ENCODE measurements at places on chromosomes 5 and 9.

DNA sequence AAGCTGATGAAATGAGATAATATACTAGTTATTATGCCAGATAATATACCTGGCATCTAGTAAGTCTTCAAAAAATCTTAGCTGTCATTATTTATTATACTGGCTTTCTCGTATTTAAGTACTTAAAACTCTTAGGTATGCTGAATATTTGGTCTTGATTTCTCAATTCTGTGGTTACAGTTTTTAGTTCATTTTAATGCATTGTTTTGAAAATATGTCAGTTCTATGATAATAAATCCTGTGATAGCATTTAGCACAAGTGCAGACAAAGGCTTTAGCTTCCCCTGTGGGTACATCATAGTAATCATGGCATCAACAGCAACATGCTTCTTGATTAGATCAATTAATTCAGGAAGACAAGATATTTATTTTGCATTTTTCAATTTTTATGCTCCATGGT is 133.0 kb downstream of the SMC2 start:
- DNase-seq, result no peak

DNA sequence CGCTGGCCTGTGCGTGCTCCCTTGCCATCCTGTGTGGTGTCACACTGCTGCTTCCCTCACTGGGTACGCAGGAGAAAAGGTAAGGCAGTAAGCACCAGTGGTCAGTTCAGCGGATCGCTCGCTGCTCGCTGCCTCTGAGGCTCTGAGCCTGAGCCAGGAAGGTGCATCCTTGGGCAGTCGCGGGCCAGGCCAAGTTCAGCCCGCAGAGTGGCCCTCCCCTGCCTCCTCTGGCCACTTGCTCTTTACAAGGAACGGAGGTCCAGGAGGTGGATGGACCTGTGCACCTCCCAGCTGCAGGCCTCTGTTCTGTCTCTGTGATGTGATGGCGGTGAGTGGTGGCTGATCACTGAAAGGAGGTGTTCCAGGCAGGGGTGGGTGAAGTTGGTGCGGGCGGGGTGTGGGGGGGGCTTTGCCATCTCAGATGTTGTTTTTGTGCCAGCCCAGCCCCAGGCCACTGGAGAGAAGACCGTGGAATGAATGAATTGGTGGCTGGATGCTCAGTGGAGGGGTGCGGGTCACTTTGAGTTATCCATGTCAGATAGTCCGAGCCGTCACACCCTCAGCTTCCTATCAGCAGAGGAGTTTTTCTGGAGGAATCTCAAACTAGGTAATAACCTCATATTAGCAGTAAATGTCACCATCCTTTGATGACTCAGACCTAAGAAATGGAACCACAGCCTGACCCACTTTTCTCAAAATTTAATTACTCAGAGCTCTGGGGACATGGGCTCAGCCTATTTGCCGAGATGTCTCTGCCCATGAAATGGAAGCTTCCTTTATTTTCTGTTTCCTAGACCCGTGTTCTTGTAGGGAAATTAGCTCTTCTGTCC is 7.3 kb downstream of the COL5A1 start:
- DNase-seq, result no peak

DNA sequence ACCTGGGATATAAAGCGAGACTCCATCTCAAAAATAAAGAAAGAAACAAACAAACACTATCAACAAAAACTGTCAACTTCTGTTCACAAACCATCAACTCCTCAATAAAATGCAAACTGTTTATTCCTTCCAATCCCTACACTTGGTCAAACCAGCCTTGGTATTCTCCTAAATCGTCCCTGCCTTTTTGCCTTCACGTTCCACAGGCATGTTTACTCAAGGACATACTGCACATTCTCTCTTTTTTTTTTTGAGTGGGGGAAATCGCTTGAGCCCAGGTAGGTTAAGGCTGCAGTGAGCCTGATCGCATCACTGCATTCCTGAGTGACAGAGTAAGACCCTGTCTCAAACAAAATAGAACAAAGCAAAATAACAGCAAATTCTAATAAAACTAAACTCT is 13.0 kb downstream of the UBAP2 start:
- DNase-seq, result no peak

- no peak for DNase-seq
These were observed 1.7 kb downstream of the FKBP15 start for GRCh38 chr9:113219186-113219936.

- no peak for DNase-seq
These were observed 52.4 kb downstream of the ANKH start for GRCh38 chr5:14818931-14819790.

GRCh38 chr5:31954091-31954490 is 220.0 kb downstream of the GOLPH3 start:
- no peak for DNase-seq

- DNase-seq, result no peak
These were observed 5.1 kb downstream of the ITGA2 start for GRCh38 chr5:52994266-52994665.

- DNase-seq, result no peak
These were observed 17.3 kb downstream of the MEGF10 start for GRCh38 chr5:127307868-127308267.

- no peak for DNase-seq
These were observed 41.4 kb upstream of the RUSC2 start for GRCh38 chr9:35448496-35448895.

DNA sequence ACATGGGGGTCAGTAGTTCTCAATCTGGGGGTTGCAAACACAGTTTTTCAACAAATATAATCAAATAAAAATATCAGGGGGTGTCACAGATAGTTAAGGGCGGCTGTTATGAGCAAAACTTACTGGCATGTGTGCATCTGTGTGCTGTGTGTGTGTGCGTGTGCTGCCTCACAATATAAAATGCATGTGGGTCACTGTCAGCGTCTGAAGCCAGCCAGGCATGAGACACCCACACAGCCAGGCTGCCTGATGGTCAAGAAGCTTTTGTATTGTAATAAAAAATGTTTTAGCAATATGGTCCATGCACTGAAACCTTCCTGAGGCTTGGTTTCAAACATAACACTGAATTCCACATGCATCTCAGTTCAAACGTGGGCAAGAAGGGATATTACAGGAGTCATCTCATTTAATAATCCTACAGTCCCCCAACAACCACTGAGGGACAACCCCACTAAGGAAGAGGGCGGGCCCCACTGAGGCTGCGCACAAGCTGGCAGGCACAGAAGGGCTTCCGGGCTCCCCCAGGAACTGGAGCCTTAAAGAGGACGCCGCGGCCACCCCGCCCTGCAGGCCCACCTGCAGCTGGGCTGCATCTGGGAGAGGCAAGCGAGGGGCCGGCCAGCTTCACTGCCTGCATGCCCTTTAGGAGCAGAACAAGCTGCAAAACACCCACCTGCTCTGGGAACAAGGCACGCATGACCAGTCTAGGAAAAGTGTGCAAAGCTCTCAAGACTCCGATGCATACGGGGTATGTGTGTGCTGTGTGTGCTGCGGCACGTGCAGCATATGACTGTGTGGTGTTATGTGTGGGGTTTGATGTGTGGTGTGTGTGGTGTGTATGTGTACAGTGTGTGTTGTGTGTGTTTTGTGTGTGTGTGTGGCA is 14.1 kb downstream of the SEMA4D start:
- no peak for DNase-seq

GRCh38 chr5:164184158-164184557 is 678.7 kb downstream of the MAT2B start:
- DNase-seq, result no peak

DNA sequence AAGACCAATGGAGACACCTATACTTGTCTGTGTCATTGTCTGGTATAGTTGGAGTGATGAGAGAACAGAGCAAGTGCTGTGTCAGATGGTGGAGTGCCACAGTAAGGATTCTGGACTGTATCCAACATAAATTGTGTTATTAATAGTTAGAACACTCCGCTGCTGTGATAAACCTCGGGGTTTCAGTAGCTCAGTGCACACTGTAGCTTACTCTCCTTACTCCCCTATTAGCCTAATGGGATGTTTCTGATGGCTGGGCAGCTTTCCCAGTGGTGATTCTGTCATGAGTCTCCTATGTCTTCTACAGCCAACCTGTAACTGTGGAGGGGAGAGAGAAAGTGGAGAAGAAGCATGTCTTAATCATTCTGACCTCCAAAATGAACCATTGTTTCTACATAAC is 127.6 kb upstream of the PTCH1 start:
- no peak for DNase-seq

GRCh38 chr5:79396265-79396664 is 117.7 kb downstream of the HOMER1 start:
- no peak for DNase-seq

DNA sequence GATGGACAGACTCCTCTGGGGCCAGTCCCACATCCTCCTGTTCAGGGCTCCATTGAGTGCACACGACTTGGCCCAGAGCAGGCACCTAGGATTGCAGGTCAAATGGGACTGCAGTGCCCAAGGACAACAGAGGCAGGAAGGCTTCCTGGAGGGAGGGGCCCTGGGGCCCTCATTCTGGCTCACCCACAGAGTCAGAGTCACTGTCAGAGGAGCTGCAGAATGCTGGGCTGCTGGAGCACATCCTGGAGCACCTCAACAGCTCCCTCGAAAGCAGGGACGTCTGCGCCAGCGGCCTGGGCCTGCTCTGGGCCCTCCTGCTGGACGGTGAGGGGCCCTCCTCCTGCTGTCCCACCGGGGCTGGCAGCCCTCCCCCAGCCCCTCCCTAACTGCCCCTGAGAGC is 15.1 kb downstream of the REXO4 start:
- DNase-seq, result no peak

- no peak for DNase-seq
These were observed at the start of gene PRSS3 for GRCh38 chr9:33795281-33795680. TSS of gene PRSS3 (plus strand) at chr9:33795561. CDS start at chr9:33795574, 13 bp downstream.

GRCh38 chr5:171614971-171615653 is 170.5 kb upstream of the SMIM23 start:
- DNase-seq, result no peak

- DNase-seq, result peak; percentile 99
These were observed at the start of gene KIF27 for GRCh38 chr9:83920927-83921707. TSS of gene KIF27 (minus strand) at chr9:83921432. CDS start at chr9:83915591, 5,841 bp downstream.

DNA sequence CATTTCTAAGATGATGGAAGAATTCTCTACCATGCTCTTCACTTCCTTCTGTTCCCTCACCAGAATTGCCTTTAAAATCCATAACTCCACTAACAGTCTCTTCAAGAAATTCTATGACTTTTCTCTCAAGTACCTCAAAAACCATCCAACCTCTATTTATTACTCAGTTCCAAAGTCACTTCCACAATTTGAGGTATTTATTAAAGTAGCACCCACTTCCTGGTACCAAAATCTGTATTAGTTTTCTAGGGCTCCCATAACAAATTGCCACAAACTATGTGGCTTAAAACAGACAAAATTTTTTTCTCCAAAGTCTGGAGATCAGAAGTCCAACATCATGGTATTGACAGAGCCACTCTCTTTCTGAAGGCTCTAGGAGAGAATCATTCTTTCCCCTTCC is 4.9 kb upstream of the SPTLC1 start:
- no peak for DNase-seq

DNA sequence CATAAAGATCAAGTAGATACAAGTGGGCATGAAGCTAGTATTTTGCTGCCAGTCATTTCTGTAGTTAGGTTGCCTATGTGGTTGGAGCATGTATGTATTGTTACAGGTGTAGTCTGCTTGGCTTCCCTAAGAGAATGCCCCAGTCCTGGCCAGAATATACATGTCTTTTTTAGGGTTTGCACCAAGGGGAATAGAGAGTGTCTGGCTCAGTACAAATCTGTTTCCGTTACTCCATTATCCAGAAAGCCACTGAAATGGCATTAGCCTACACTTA is 23.2 kb downstream of the TGFBR1 start:
- no peak for DNase-seq

GRCh38 chr5:65324226-65324625 is 157.5 kb downstream of the ADAMTS6 start:
- no peak for DNase-seq

DNA sequence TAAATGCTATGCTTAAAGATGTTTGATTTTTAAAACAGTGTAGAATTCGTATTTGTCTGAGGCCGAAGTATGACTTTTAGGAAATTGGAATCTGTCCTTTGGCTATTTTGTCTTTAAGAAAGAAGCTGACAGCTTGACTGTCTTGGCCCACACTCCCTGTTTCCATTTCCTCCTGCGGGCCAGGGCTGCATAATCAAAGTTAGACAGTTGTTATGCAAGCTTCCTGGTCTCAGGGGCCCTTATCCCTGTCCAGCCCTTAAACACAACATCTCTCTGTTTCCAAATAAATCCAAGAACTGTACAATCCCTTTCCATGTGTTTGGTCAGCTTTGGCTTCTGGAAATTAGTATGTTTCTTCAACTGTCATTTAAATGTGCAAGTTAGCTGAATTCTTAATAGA is 54.6 kb upstream of the ECM2 start:
- DNase-seq, result no peak

DNA sequence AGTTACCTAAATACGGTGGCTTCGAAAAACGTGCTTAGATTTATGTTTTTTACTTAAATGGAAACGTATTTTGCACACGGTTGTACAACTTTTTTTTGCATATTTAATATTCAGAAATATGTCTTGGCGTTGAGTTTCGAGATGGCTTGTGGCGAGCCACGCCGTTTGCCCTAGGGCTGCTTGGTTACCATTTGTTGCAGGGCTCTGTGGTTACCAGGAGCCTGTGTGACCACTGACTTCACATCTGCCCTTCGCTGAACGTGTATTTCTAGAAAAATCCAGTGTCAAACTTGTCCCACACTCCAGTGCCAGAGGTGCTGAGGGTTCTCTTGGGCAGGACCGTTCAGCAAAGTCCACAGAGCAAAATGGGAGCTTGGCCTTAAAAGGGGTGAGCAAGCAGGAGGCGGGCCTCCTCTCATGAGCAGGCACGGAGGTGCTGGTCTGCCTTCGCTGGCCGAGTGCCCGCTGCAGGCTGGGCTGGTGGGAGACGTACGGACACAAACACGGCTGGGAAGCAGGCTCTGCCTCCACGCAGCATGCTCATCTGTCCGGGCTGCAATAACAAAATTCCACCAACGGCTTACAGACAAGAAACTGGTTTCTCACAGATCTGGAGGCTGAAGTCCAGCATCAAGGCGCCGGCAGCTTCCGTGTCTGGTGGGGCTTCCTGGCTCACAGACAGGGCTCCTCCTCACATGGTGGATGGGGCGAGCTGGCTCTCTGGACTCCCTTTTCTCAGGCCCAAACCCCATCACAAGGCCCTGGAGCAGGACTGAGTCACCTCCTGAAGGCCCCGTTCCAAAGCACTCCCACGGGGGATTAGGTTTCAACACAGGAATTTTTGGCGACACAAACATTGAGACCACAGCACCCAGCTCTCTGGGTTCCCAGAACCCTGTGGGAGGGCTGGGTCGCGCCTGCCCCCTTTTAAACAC is 5.4 kb downstream of the MRPL36 start:
- no peak for DNase-seq

Measured in neural crest cell (in vitro differentiated cells).